ENCODE measurements at places on chromosomes 5 and 9.

DNA sequence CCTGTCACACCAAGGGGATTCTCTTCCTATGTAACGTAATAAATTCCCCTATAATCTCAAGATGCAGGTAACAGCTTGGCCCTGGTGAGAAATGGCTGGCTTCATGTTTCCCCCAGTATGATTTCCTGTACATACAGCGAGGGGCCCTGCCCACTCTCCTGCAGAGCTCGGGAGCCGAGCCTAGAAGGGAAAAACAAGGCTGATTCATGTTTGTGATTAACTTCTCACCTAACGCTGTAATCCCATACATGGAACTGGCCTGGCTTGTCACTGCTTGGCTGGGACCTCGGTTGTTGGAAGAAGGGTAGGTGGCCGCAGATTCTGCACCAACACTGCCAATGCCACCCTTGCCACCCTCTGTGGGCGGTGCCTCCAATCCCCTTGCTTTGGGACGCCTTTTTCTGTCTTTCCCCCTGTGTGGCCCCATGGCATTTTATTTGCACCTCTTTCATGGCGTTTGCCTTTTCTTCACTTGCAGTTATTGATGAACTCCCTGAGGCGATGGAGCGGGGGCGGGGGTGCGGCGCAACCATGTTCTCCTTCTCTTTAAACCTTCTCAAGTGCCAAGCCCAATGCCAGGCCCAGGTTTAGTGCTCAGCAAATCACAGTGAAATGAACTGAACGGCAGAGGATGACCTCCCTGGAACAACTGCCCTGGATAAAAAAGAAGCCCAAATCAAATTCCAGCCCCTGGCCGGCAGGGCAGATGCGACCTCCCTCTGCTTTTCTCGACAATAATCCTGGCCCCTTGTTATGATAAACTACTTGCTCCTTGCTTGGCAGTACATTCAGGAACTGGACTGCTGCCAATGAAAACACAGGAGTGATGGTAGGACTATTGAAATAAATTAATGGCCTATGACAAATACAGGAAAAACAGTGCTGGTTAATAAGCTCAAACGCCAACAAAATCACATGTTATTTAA, 108.1 kb downstream of the TMEM174 start:
- H3K27ac ChIP-seq, result peak overlapping the region; percentile 37
- DNase-seq, result no peak
- H3K36me3 ChIP-seq, result no peaks in the 10 kb centered on the region
- H3K4me1 ChIP-seq, result peaks cover 23% of the 10 kb centered on the region
- no peaks in the 10 kb centered on the region for H3K27me3 ChIP-seq
- H3K4me3 ChIP-seq, result no peak overlapping the region

DNA sequence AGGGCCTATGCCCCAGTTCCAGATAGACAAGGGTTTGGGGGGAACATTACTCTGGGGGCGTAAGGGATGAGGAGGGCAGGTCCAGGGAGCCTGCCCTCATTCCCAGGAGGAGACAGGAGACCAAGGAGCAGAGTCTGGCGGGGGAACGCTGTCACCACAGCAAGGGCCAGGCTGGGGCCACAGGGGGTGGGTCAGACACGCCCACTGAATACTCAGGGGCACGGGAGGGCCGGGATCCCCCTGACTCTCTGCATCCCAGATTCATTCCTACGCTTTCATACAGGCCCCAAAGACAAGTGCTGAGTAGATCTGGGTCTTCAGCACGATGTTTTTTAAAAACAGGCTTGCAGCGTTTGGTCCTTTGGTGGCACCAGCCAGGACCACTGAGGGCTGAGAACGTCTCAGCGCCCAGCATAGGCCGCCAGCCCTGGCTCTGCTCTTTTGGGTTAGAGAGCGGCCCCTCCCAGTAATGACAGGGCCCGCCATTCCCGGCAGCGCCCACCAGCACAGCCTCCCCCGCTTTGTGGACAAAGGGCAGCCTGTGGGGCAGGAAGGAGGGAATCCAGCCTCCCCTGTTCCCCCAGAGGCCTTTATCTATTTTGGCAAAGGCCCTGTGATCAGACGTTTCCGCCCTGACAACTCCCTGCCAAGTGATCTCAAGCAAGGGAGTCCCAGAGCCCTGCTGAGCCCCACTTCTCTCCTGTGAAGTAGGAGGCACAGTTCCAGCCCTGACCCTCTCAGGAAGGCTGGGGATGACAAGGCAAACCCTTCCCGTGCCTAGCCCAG, 24.9 kb downstream of the NEK6 start:
- no peak for DNase-seq
- peak overlapping the region; percentile 95 for H3K27ac ChIP-seq
- H3K27me3 ChIP-seq, result no peaks in the 10 kb centered on the region
- no peaks in the 10 kb centered on the region for H3K36me3 ChIP-seq
- no peak overlapping the region for H3K4me3 ChIP-seq
- peaks cover 82% of the 10 kb centered on the region for H3K4me1 ChIP-seq

- no peak overlapping the region for H3K27ac ChIP-seq
- H3K36me3 ChIP-seq, result no peaks in the 10 kb centered on the region
Measured at GRCh38 chr9:93255994-93256877, 72.3 kb downstream of the WNK2 start.

- no peak for DNase-seq
- H3K4me3 ChIP-seq, result peak overlapping the region; percentile 84
- peaks cover 59% of the 10 kb centered on the region for H3K4me1 ChIP-seq
- H3K36me3 ChIP-seq, result no peaks in the 10 kb centered on the region
- peak overlapping the region; percentile 90 for H3K27ac ChIP-seq
Measured at GRCh38 chr5:95823218-95823737, 752 bp upstream of the GLRX start.

GRCh38 chr5:178672630-178673029, 45.8 kb upstream of the CLK4 start:
- H3K27me3 ChIP-seq, result no peaks in the 10 kb centered on the region
- DNase-seq, result no peak
- H3K4me1 ChIP-seq, result no peaks in the 10 kb centered on the region
- no peak overlapping the region for H3K27ac ChIP-seq

GRCh38 chr5:40258222-40258621, 421.5 kb upstream of the PTGER4 start:
- H3K27me3 ChIP-seq, result no peaks in the 10 kb centered on the region
- H3K27ac ChIP-seq, result no peak overlapping the region
- no peaks in the 10 kb centered on the region for H3K4me1 ChIP-seq

GRCh38 chr5:174312270-174312617, 266.7 kb downstream of the NSG2 start:
- no peaks in the 10 kb centered on the region for H3K27me3 ChIP-seq
- no peaks in the 10 kb centered on the region for H3K36me3 ChIP-seq
- H3K27ac ChIP-seq, result no peak overlapping the region
- H3K4me1 ChIP-seq, result peaks cover 10% of the 10 kb centered on the region
- H3K4me3 ChIP-seq, result no peak overlapping the region
- no peak for DNase-seq

- H3K27ac ChIP-seq, result no peak overlapping the region
- no peak overlapping the region for H3K4me3 ChIP-seq
- DNase-seq, result no peak
- H3K27me3 ChIP-seq, result no peaks in the 10 kb centered on the region
- peaks cover 26% of the 10 kb centered on the region for H3K4me1 ChIP-seq
- H3K36me3 ChIP-seq, result no peaks in the 10 kb centered on the region
Measured at GRCh38 chr9:105066275-105066865, 138.4 kb upstream of the ABCA1 start.

DNA sequence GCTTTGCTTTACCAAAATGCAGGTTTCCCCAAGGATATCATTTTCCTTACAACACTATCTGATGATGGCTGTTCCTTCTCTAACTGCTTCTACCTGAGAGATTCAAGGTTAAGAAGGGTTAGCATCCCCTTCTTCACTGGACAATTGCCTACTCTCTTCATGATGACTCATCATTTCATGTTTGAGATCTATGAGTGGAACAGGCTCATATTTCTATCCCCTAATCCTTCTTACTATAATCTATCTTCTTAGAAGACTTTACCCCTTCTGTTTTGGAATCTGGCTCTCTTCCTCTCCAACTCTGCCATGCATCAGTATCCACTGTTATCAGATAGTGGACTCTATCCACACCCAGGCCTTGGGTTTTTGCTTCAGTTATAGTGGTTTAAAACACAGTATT, 54.3 kb downstream of the NR3C1 start:
- H3K27me3 ChIP-seq, result no peaks in the 10 kb centered on the region
- no peak for DNase-seq
- no peak overlapping the region for H3K27ac ChIP-seq
- H3K36me3 ChIP-seq, result no peaks in the 10 kb centered on the region

DNA sequence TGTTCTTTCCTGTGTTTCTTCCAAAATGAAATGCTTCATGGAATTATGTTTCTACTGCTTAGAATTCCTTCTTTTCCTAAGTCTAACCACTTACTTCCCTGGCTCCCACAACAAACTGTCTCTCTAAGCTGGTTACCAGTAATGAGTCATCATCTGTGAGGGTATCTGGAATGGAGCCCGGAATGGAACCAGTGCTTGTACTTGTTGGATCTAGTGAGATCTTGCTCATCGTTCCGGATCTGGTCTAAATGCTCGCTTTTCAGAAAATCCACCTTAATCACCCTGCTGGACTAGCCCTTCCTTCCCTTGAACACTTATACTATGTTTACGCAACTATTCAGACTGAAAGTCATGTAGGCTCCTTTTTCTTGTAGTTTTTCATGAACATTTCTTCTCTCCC, 184.8 kb downstream of the PBX3 start:
- H3K36me3 ChIP-seq, result no peaks in the 10 kb centered on the region
- H3K27me3 ChIP-seq, result no peaks in the 10 kb centered on the region
- H3K4me3 ChIP-seq, result no peak overlapping the region
- H3K4me1 ChIP-seq, result peaks cover 24% of the 10 kb centered on the region
- no peak for DNase-seq
- no peak overlapping the region for H3K27ac ChIP-seq

DNA sequence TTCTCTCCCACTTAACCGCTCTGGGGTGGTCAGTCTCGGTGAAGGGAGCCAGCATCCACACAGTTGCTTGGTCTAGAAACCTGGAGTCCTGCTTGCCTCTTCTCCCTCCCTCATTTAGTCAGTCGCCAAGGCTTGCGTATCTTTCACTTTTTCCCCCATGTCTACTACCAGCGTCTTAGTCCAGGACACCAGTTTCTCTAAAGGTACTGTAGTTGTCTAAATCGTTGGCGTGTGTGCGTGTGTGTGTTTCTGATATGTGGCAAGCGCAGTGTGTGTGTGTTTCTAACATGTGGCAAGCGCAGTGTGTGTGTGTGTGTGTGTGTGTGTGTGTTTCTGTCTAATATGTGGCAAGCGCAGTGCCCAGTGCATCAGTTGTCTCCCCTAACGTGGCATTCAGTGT, 641 bp downstream of the ATP6V1G1 start:
- no peak for DNase-seq
- peaks cover 49% of the 10 kb centered on the region for H3K4me1 ChIP-seq
- H3K36me3 ChIP-seq, result no peaks in the 10 kb centered on the region
- peak overlapping the region; percentile 97 for H3K4me3 ChIP-seq
- H3K27ac ChIP-seq, result peak overlapping the region; percentile 93
- no peaks in the 10 kb centered on the region for H3K27me3 ChIP-seq

DNA sequence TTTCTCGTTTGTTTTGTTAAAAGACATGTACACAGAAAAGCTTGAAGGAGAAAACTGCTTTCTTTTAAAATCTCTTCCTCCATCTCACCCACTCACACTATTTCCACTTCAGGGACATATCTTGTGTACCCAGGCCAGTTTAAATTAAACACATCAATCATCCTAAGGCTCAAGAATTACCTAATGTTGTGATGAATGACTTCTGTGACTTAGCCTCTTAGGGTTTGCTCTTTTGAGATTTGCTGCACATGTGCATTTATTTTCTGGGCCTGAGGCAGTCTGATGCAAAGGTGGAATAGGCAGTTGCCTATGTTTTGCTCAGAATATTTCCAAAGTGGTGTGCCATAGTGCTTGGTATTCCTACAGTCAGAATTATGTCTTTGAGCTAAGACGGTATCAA, 439.9 kb upstream of the CHD1 start:
- no peaks in the 10 kb centered on the region for H3K27me3 ChIP-seq
- no peaks in the 10 kb centered on the region for H3K4me1 ChIP-seq
- H3K4me3 ChIP-seq, result no peak overlapping the region
- no peaks in the 10 kb centered on the region for H3K36me3 ChIP-seq
- no peak for DNase-seq

- no peak overlapping the region for H3K27ac ChIP-seq
- no peak overlapping the region for H3K4me3 ChIP-seq
- DNase-seq, result no peak
- no peaks in the 10 kb centered on the region for H3K4me1 ChIP-seq
Measured at GRCh38 chr9:81832571-81833285, 95.5 kb upstream of the SPATA31D4 start.

DNA sequence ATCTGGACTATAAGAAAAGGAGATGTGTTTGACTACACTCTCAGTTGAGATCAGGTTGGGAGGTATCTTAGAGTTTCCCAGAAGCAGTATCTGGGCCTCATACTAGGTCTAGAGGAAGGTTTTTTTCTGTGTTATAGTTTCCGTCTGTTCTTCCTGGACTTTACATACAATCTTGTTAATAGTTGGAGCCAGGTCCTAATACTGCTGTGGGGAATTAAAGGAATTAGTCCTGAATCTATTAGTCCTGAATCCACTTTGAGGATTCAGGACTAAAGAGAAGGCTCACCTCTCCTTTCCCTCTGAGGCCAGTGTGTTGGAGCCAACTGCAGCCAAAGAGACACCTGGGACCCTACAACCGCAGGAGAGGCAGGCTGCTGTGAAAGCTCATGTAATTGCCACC, 445.7 kb upstream of the CLINT1 start:
- H3K4me3 ChIP-seq, result no peak overlapping the region
- no peak for DNase-seq
- H3K36me3 ChIP-seq, result no peaks in the 10 kb centered on the region
- no peaks in the 10 kb centered on the region for H3K27me3 ChIP-seq

- H3K27me3 ChIP-seq, result no peaks in the 10 kb centered on the region
- no peak overlapping the region for H3K4me3 ChIP-seq
- no peaks in the 10 kb centered on the region for H3K36me3 ChIP-seq
- no peak for DNase-seq
- peaks cover 39% of the 10 kb centered on the region for H3K4me1 ChIP-seq
Measured at GRCh38 chr9:114212826-114213225, 57.5 kb downstream of the COL27A1 start.

DNA sequence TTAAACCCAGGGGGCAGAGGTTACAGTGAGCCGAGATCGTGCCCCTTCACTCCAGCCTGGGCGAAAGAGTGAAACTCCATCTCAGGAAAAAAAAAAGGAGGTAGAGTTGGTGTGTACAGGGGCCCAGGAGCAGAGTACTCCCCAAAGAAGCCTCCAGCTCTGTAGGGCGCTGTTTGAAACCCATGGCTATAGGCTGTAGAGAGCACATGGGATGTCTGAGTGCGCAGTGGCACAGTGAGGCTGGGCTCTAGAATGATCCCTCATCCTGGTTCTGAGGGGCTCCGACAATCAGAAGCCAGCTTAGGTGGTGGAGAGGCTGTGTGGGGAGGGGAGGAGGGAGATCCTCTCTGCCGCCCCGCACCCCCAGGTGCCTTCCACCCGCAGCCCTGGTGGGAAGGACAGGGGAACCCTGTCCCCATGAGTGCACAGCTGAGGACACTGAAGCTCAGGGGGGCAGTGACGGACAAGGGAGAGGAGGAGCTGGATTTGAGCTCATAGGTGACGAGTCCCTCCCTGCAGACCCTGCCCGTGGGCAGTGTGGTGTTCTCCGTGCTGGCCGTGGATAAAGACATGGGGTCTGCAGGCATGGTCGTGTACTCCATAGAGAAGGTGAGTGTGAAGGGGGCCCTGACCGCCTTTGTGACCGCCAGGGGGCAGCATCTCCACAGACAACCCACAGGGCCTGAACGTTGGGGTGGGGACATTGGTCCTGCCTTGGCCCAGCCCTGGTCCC, 24.6 kb downstream of the CDHR2 start:
- no peaks in the 10 kb centered on the region for H3K4me1 ChIP-seq
- H3K36me3 ChIP-seq, result no peaks in the 10 kb centered on the region
- no peak for DNase-seq

GRCh38 chr9:37921546-37922300, 17.8 kb upstream of the SLC25A51 start:
- no peak overlapping the region for H3K27ac ChIP-seq
- H3K36me3 ChIP-seq, result no peaks in the 10 kb centered on the region
- peaks cover 11% of the 10 kb centered on the region for H3K4me1 ChIP-seq
- no peak overlapping the region for H3K4me3 ChIP-seq

Data from vagina (tissue), 2 donors.